ENCODE measurements at places on chromosomes 4 and X.

DNA sequence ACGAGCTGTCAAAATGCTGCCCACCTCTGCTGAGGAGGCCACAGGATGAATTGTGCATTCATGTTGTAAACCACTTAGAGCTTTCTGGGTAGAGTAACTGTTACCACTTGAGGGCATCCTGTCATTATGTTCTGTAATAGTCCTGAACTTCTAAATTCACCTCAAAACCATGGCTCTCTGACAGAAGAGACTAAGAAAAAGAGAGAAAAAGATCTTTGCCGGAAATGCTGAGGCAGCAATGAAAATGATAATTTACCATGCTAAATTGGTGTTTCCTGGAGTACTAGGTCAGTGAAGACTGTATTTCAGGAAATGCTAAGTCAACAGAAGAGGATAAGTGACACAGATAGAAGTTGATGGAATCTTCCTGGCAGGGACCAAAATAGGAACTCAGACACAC lies 942.3 kb upstream of the SLIT2 start:
- no peak for DNase-seq

DNA sequence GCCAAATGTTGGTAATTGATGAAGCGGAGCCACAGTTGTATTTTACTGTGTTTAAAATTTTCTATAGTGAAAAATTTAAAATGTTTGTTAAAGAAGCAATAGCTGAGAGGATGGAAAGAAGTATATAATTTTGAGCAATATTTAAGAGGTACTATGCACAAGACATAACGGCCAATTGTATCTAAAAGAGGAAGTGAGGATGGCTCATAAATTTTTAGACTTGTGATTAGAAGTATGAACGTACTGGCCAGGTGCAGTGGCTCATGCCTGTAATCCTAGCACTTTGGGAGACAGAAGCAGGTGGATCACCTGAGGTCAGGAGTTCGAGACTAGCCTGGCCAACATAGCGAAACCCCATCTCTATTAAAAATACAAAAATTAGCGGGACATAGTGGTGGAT lies 12.7 kb upstream of the HHIP start:
- DNase-seq, result no peak

GRCh38 chr4:1715002-1715758 lies 3.1 kb upstream of the SLBP start:
- DNase-seq, result no peak

- DNase-seq, result no peak
These were observed 47.9 kb upstream of the TSPAN5 start for GRCh38 chr4:98706200-98706813.

DNA sequence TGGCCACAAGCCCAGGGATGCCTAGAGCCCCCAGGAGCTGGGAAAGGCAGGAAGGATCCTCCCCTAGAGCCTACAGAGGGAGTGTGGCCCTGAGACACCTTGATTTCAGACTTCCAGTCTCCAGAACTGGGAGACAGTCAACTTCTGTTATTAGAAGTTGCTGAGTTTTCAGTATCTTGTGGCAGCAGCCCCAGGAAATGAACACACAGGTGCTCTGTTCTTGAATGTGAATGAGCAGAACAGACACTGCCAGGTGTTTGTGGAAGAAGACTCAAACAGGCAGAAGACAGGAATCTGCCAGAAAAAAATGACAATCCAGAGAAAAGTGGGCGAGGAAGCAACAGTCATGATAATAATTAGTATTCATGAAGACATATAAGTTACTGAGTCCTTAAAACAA lies 64.5 kb upstream of the STS start:
- DNase-seq, result no peak

DNA sequence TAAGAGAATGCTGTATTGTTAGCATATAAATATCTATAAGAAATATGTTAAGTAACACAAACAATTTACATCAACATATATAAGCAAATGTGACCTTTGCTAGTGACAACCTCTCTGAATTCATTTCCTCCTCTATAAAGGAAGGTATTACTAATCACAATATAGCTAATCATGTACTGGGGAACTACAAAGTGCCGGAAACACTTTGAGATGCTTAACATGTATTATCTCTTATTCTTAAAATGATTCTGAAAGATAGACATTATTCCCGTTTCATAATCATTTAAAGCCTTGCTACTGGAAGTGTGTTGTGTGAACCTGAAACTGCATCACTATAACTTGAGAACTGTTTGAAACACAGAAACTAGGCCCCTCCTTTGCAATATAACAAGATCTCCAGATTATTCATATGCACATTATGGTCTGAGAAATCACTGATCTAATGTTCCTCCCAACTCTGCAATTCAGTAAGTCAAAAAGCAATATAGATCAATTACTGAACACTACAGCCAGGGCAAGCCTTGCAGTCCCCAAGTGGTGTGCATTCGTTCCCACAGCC lies 54.0 kb downstream of the KLHL8 start:
- DNase-seq, result no peak

DNA sequence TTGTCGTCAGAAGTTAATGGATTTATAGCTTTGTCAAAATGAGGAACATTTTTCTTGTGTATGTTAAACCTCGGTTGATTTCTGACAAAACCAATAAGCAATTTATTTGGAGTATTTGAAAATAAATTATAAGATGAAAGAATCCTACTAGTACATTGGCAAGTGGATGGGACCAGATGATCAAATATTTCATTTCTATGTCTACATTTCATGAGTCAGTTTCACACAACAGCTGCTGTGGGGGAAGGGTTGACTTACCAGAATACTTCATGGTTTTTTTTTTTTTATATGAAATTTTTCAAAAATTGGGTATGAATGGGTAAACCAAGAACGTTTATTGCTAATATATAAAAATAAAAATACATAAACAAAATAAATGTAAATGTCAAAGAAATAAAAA lies 39.4 kb downstream of the RAPGEF2 start:
- DNase-seq, result no peak

DNA sequence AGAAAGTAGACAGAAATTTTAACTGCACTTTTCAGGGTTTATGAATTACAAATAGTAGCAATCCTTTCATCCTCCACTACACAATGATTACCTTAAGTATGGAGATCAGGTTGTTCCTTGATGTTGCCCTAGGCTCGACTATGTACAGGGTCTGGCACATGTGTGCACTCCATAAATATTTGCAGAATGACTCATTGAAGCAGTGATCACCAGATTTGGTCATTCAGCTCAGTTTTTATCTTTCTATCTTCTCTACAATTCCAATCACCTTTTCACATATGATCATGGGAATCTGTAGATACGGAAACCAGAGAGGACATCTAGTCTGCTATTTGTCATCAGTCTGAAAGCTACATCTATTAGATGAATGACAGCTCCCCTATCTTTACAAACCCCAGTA lies 171.7 kb upstream of the HCCS start:
- no peak for DNase-seq

- peak; percentile 10 for DNase-seq
These were observed 202.2 kb upstream of the GPRIN3 start for GRCh38 chr4:89509708-89510281.

GRCh38 chrX:140298960-140299825 lies 205.7 kb downstream of the SOX3 start:
- DNase-seq, result no peak

DNA sequence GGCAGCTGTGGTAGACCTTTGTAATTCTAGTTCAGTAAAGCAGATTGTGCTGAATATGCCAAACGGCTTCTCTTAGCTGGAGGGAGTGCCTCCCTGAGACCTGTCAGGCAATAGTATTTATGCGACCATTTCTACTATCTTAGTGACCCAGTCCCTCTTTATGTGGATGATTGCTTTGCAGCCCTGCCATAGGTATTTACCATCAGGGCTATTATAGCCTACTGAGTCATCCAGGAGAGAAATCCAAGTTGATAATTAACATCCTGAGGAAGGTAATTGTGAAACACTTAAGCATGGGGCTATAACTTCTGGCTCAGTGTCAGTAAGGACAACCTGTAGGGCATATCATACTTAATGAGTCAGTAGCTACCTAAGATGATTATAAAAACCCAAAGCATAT lies 103.9 kb upstream of the MAOA start:
- no peak for DNase-seq

DNA sequence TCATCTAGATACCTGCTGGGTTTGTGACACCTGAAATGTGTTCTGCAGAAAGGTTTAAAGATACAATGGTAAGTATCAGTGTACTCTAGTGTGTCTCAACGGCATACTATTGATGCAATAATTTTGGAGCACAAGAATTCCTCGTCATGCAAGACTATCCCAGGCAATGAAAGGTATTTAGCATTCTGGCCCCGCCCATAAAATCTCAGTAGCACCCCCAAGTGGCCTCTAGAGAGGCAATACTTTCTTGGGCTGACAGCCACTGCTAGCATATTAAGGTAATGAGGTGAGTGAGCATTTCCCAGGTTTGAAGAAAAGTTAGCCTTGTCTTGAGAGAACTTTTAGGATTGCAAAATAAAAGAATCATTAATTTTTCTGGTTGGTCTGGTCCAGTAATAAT lies 24.0 kb downstream of the TAB3 start:
- DNase-seq, result no peak

DNA sequence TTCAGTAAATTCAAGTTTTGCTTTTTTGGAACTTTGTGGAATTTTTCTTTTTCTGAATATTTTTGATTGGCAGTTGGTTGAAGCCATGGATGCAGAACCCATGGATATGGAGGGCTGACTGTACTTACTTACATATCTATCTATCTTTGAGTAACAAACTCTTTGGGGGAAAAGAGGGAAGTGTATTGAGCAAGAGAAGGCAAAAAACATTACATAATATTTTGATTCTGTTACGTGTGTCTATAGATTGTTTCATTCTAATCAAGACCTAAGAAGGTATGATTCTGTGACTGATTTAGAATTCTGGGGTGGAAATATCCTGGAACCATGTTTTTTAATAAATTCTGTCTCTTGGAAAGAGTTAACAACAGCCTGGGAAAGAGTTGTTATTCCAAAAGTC lies 31.5 kb downstream of the GRSF1 start:
- no peak for DNase-seq

DNA sequence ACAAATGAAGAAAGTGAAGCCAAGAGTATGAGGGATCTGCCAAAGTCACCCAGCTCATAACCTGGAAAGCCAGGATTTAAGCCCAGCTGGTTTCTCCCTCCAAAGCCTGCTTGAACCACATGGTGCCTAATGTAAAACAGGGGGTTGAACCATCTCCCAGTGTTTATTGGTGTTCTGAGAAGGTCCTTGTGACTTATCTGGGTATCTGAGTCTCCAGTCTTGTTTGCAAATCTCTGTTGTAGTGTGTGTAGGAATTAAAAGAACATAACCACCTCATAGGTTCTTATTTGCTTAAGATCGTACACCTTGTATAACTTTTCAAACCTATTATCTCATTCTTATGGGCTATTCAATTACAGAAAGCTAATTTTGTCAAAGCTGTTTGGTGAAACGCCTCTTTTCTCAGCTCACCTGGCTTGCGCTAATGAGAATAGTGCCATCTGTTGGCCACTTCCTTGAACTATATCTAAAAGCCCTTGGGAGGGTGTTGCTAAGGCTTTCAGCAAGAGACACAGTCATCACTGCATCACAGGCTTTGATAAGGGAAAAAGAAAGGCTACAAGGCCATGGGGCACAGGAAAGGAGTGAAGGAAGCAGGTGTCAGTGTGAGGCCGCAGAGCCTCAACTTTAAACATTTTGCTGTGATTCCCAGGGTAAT lies 34.0 kb downstream of the ETDB start:
- DNase-seq, result peak; percentile 44

DNA sequence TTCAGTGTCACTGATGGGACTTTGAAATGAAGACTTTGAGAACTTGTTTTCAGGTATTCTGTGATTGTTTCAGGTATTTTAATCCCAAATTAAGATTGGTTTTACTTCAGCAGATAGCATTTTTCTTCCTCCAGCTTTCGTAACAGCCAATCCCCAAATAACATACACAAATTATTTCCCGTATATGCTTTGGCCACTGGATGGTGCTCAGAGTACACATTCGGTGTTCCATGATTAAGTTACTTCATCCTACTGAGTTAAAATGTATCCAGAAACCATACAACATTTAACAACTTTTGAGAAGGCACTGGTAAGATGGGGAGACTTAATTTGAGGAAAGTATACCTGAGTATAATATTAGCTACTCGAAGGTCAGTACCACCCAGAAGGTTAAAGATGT lies 233.4 kb upstream of the FAM47A start:
- no peak for DNase-seq

DNA sequence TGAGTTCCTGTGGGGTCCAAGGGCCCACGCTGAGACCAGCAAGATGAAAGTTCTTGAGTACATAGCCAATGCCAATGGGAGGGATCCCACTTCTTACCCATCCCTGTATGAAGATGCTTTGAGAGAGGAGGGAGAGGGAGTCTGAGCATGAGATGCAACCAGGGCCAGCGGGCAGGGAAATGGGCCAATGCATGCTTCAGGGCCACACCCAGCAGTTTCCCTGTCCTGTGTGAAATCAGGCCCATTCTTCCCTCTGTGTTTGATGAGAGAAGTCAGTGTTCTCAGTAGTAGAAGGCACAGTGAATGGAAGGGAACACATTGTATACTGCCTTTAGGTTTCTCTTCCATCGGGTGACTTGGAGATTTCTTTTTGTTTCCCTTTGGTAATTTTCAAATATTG lies 4.8 kb downstream of the MAGEA11 start:
- DNase-seq, result no peak

- no peak for DNase-seq
These were observed 3.3 kb upstream of the SLC25A4 start for GRCh38 chr4:185139736-185140135.

DNA sequence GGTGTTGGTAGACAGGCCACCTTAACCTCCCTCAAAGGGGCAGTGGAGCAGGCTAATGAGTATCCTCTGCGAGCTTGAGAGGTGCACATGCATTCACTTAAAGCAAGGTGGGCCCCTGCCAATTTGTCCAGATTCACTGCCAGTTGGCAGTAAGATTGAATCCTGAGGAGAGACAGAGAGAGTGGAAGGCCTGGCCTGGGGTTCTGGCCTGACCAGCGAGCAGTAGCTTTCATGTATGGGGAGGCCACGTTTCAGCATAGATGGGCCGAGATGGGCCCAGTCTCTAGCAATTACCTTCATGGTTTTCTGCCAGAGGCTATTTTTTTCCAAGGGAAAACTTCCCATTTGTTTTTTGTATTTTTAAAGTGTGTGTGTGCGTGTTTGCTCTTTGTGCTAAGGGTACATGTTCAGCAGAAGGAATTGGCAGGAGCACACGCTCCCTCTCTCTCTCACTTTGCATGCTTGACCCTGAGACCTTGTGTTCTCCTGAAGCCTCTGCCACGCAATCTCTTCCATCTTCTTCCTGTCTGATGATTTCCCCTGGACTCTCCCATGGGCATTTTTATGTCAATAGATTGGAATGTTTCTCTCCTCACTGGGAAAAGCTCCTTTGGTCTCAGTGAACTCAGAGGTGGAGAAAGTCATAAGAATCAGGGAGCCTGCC lies 215.8 kb upstream of the SFRP2 start:
- DNase-seq, result no peak

GRCh38 chr4:77586951-77587383 lies 18.7 kb upstream of the CXCL13 start:
- peak; percentile 74 for DNase-seq

- no peak for DNase-seq
These were observed 10.6 kb upstream of the H2AZ1 start for GRCh38 chr4:99960648-99961047.

Measured in stimulated activated CD4-positive, alpha-beta T cell treated with anti-CD3 and anti-CD28 coated beads, Interleukin-4, amount 100 ng/mL, for 24 hours (primary cell).